Stimulated activated CD8-positive, alpha-beta memory T cell treated with anti-CD3 and anti-CD28 coated beads, Interleukin-7, amount 100 ng/mL, for 48 hours (primary cell): ENCODE measurements at places on chromosomes 6 and 20.

GRCh38 chr6:150456466-150456865 lies 87.7 kb downstream of the IYD start:
- DNase-seq, result no peak

DNA sequence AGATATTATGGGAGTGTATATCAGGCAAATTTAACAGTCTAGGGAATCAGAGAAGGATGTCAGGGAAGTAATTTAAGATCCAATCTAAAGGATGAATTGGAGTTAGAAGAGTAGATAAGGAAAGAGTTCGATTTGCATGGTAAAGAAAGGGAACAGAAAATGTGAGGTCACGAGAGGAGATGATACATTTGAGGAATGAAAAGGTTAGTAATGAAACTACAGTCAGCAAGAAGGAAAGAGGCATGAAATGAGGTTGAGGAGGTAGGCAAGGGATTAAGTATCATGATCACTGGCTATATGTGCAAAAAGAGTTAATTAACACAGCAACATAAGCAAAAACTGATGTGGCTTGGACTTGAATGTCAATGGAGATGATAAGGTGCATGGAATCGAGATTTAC lies 22.4 kb downstream of the ZNF318 start:
- no peak for DNase-seq

- no peak for DNase-seq
These were observed 189.8 kb upstream of the IMPG1 start for GRCh38 chr6:76262240-76262639.

GRCh38 chr6:122726649-122727048 lies 52.9 kb upstream of the FABP7 start:
- no peak for DNase-seq

- peak; percentile 14 for DNase-seq
These were observed 71.4 kb upstream of the TULP1 start for GRCh38 chr6:35583893-35584688.

GRCh38 chr20:23488470-23488869 lies 2.4 kb upstream of the CST8 start:
- DNase-seq, result no peak

- DNase-seq, result no peak
These were observed 202.1 kb upstream of the EPHA7 start for GRCh38 chr6:93621442-93621841.

DNA sequence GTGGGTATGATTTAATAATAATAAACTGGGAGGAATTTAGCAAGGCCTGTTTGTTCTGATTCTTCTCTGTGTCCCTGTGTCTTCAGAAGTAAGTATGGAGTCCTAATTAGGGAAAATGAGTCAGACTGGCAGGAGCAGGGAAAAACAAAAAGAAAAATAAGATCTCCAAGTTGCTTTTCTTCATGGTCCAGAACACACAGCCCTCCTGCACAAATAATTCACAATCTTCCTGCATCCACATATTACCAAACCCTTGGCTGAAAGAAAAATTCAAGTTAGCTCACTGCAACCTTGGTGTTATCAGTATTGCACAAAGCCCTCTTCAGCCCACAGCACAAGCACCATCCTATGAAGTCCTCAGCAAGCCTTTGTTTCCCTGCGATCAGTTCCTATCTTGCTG lies 142.0 kb upstream of the LAMA2 start:
- DNase-seq, result no peak

DNA sequence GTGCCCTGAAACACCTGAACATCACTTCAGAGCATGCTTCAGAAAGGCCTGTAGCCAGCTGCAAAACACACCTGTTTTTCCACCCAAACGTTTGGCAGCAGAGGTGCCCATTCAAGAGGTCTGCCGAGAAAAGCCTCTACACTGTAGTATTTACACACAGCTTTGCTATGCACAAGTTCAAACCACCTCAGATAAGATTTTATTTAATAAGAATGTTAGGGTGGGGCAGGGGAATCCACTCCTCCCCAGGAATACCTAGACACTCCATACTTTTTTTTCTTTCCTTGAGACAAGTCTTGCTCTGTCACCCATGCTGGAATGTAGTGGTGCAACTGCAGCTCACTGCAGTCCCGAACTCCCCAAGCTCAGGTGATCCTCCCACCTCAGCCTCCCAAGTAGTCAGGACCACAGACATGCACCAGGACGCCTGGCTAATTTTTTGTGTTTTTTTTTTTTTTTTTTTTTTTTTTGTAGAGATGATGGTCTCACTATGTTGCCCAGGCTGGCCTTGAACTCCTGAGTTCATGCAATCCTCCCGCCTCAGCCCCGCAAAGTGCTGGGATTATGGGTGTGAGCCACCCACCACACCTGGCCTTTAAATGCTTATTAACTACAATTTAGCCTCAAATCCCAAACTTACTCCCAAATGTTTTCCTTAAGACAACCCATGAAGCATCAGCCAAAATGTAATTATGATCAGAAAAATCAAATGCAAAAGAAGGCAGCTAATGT lies 9.7 kb downstream of the MRPL14 start:
- no peak for DNase-seq

GRCh38 chr20:7379621-7380220 lies 560.5 kb downstream of the HAO1 start:
- DNase-seq, result no peak

DNA sequence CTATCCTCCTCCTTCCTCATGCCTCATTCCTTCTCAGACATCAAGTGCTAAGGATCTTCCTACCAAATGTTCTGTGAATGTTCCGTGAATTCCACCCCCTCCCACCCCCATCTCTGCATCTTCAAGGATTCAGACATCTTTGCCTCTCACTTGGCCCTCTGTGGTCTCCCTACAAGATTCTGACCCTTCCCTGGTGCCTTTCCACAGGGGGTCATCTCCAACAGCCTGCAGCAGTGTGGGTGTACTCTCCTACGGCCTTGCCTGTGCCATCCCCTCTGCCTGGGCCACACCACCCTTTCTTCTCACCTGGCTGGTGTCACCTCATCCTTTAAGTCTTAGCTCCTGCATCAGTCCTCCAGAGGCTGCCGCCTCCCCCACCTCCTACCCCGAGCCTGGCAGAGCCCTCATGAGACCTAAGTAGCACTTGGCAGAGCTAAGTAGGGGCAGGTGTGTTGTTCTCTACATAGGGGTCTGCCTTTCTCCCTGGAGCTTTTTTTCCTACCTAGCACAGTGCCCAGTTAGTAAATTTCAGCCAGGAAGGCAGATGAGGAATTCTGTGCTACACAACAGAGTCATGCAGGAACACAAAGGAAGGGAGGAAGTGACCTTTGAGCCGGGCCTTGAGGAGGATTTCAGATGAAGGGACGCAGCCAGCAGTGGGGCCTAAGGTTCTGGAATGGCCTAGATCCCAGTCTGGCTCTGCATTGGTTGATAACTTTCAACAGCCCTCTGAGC lies 43.1 kb downstream of the TM9SF4 start:
- no peak for DNase-seq

- no peak for DNase-seq
These were observed 26.0 kb upstream of the MRGBP start for GRCh38 chr20:62770111-62770910.

DNA sequence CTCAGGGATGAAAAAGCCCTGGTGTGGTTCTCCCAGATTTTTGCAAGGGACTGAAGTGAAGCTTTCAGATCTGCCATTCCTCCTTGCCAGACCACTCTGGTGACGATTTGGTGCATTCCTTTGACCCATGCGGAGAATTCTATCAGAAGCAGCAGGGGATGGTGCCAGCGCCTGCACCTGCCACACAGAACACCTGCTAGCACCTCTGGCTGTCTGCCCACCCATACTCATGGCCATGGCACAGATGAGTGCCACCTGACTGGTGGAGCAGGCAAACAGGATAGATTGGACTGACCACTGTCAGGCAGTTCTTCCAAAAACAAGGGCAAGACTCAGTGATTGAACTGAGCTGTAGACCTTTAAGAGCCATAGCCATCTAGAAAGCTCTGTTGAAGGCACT lies 107.1 kb downstream of the CDYL start:
- DNase-seq, result no peak

DNA sequence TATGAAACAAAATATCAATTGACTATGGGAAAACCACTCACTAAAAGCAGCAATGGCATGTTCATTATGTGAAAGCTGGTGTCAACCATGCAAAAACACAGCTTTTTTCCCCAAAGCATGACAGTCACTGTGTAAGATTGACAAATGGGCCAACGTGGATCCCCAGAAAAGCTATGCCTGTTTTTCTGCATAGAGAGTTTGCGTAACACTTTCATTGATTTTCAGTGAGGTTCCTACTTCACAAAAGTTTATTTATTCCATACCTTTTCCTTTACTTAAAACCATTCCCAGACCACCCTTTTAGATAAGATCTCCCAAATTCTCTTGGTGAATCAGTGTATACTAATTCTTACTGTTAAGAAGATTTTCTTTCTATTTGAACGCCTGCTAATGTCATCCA lies 138.4 kb upstream of the GLP1R start:
- DNase-seq, result no peak

DNA sequence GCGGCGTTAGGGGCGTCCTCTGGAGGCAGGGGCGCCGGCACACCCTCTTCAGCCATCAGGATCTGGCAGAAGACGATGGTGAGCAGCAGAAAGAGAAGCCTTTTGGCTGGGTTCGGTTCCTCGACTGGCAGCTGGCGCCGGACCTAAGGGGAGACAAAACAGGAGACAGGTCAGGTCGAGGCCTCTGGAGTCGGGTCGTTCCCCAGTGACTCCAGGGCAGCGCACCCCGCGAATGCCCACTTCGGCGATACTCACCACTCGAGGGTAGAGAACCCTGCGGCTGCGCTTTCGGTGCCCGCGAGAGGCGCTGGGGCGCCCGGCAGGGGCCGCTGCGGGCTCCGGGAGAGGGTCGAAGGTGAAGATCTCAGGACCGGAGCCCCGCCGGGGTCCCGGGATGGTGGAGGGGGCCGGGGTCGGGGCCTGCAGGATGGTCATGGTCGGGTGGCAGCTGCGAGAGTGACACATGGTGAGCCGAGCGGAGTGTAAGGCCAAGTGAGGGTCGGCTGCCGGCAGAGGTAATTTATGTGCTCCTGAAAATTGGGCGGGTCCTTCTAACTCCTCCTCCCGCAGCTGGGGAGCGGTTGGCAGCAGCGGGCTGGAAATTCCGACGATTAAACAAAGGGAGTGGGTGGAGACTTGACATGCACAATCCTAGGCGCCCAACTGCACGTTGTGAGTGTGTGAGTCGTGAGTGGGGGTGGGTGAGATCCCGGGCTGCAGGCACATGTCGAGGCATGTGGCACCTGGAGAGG lies at the start of gene IER3:
TSS of gene IER3 (minus strand) at position 494 of the 752 bp plus-strand sequence. CDS start at position 465, 29 bp downstream.
- DNase-seq, result peak; percentile 80
